ENCODE measurements at places on chromosomes 1 and 21.

- DNase-seq, result no peak
Measured at GRCh38 chr1:222994511-222995235, 148.4 kb downstream of the TLR5 start.

GRCh38 chr1:31778763-31779488 lies 14.8 kb upstream of the ADGRB2 start:
- DNase-seq, result no peak

GRCh38 chr1:20166051-20166450 lies 19.8 kb upstream of the UBXN10 start:
- no peak for DNase-seq

GRCh38 chr1:3443807-3444206 lies 10.7 kb upstream of the ARHGEF16 start:
- no peak for DNase-seq

DNA sequence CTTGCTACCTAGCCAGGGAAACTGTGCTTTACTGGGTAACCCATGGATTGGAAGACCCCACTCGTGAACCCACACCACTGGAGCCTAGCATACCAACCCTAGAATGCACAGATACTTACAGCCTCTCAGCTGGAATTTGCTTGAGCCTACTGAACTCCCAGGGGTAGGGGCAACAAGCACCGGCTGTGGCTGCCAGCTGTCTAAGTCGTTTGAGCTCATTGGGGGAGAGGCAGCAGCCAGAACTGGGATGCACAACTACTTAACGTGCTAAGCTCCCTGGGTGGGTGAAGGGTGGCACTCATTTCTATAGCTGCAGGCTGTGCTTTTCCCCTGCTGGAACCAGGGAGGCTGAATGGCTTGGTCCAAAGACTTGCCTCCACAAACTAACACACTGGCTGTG lies 212.4 kb downstream of the ZNF648 start:
- no peak for DNase-seq

Measured in activated CD4-positive, alpha-beta T cell treated with anti-CD3 and anti-CD28 coated beads, Interleukin-2, amount 50 U/mL, for 4 hours (primary cell).